ENCODE measurements at places on chromosomes 11 and 22.

DNA sequence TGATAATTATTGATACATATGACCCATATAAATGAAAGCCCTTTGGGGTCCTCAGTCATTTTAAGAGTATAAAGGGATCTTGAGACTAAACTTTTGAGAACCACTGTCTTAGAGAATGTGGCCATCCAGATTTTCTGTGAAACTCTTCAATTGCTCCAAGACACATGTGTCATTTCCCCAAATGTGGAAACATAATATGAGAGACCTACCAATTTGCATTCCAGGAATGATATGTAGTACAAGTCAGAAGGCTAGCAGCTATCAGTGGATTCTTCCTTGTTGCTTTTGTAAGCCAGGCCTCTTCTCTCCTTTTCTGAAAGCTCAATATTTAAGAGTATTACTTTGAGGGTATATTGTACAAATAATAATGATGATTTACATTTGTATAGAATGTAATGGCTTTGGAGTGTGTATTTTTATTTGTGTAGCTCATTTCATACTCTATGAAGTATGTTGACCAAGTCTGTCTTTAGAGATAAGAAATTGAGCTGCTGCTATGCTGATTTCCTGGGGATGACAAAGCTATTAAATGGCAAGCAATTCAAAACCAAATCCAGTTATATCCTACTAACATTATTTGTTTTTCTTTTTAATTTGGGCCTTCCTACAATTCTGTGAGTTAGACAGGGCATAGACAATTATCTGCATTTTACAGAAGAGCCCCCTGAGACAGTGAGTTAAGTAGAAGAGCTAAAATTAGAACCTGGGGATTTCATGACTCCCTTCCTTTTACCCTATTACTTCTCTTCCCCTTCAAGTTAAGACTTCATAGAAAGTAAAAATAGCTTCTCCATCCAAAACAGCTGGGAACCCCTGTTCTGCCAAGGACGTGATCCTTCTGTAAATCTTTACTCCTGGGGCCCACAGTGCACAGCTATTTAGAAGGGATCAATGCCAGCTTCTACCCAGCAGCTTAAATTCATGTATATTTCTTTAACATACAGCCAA is 131.9 kb downstream of the WNT11 start:
- DNase-seq, result no peak

GRCh38 chr11:83303316-83303715 is 17.1 kb upstream of the CCDC90B start:
- no peak for DNase-seq

DNA sequence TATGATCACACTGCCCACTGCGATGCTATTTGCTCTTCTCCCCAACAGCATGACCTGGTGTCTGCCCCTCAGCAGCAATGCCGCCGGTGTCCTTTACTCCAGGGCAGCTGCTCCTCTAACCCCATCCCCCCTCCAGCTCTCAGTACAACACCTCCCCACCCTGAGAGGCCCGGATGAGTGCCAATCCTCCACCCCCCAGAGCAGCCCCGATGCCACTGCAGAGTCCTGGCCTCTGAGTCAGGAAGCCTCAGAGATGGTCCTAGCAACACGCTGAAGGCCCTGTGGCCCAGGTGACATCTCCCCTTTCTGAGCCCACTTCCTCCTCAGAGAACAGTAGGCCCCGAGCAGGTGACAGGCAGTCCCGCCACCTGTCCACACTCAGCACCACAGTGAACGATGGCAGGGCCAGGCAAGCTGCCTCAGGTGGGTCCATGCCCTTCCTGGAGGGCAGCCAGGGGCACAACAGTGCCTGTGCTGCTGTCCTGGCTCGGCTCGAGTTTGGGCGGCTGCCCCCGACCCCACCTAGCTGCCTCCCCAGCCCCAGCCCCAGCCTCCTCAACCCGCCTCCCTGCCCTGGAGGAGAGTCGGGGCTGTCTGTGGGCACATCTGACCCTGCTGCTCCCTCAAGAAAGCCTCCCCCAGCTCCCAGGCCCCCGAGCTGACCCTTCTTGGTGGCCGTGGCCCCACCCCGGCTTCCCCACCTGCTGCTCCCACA is 3.9 kb upstream of the NDUFS8 start:
- DNase-seq, result no peak

DNA sequence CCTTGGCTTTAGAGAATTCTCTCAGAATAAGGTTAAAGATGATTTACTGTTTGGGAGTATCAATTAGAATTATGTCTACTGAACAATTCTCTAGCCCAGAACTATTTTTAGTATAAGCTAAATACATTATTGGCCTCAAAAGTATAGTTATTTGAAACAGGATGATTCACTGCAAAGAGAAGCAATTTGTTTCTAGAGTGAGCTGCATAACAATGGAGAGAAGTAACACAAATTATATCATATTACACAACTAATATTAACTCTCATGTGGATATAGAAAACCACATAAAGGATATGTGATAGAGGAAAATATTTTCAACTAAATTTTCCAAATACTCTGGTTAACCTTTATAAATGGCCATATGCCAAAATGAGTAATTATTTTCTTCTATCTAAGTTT is 24.9 kb downstream of the PGM2L1 start:
- no peak for DNase-seq

DNA sequence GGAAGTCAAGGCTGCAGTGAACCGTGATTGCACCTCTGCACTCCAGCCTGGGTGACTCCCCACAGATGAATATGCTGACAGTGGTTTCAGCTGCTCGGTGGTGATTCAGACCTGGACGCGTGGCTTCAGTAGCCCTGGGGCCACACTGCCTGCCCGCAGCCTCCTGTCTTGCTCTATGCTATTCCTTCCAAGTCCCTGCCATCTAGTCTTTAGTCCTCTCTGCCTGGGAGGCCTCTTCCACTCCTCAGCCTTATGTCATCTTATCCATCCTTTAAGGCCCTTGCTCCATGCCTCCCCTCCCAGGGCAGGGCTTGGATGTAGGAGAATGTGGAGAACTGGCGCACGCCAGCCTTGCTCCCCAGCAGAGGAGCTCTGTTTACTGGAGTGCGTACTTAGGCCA is 23.0 kb downstream of the YDJC start:
- no peak for DNase-seq

GRCh38 chr11:76293189-76293631 is 86.9 kb upstream of the WNT11 start:
- no peak for DNase-seq

DNA sequence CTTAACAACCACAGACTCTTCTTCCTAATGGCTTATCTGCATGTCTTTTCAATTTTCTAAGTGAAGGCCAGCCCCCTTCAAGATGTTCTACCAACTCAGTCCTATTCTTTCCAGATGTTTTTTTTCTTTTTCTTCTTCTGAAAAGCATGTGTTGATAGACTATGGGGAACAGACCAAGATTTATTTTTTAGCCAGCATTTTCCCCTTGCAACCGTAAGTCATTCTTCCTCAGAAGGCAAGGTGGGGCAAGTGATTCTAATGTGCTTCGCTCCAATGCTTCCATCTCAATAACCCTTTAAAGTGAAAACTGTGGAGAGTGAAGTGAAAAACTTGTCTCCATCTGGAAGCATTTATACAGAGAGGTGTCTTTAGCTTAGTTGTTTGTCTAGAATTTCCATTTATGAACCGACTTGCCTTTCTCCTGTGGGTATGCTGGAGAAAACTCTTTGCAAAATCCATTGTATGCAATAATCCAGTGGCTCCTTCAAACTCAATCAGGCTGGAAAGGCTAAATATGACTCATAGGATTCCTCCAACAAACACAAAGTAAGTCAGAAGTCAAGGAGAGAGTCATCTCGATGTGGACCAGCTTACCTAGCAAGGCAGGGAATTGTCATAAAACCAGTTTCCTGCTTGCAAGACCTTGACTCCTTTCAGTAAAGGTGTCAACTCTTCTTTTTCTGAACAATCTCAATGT is 83.7 kb downstream of the MAML2 start:
- DNase-seq, result no peak

DNA sequence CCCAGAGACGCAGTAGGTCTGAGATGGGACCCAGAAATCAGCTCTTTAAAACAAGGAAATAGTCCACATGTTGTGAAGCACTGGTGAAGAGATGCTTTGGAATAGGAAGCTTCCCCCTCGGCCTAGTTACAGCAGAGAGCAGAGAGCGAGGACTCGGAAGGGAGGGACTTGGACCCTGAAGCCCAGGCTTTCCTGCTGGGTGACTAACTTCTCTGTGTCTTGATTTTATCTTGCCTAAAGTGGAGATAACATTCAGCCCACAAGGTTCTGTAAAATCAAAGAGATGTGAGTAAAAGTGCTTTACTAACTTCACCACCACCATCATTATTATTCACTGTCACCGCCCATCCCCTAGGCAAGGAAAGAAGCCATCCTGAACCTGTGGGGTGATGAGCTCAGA is 58.4 kb downstream of the THAP12 start:
- DNase-seq, result no peak

- no peak for DNase-seq
These were observed 855.4 kb upstream of the CHORDC1 start for GRCh38 chr11:91078221-91078620.

GRCh38 chr11:32008880-32009551 is 81.9 kb upstream of the RCN1 start:
- no peak for DNase-seq

DNA sequence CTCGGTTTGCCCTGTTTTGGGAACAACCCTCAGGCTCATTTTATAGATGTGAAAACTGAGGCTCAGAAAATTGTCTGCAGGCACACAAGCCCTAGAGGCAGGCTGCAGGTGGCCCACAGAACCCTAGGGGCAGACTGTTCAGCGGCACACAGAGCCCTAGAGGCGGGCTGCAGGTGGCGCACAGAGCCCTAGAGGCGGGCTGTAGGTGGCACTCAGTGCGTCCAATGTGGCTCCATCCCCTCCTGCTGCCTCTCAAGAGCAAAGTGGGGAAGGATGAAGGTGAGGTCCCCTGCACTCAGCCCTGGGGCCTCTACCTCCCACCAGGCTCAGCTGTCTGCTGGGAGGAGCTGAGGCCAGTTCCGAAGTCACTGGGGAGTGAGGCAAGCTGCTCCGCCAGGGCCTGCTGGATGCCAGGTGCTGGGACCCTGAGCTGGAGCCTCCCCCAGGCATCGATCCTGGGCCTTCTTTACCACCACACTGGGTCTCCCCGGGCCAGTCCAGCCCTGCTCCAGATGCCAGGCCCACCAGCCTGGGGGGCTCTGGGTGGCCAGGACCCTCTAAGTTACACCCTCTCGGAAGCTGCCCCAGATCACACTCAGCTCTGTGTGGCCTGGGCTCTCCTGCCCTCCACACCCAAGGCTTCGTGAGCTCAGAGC is 2.3 kb downstream of the ACY3 start:
- DNase-seq, result no peak

DNA sequence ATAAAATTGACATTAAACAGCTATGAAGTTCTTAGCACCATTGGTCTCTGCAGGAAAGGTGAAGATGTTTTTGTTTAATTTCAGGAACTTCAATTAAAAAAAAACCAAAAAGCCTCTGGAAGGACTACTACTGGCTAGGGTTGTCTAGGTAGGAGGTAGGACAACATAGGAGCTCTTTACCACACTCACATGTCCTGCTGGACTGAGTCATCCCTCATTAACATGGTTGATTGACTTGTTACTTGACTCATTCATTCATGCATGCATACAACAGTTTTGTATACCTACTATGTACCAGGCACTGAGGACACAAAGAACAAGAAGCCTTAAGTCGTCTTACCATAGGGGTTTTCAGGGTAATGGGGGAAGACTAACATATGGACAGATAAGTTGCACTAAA is 216.9 kb upstream of the ARHGAP20 start:
- DNase-seq, result no peak

- DNase-seq, result no peak
These were observed 86.8 kb downstream of the SLC1A2 start for GRCh38 chr11:35332524-35332923.

DNA sequence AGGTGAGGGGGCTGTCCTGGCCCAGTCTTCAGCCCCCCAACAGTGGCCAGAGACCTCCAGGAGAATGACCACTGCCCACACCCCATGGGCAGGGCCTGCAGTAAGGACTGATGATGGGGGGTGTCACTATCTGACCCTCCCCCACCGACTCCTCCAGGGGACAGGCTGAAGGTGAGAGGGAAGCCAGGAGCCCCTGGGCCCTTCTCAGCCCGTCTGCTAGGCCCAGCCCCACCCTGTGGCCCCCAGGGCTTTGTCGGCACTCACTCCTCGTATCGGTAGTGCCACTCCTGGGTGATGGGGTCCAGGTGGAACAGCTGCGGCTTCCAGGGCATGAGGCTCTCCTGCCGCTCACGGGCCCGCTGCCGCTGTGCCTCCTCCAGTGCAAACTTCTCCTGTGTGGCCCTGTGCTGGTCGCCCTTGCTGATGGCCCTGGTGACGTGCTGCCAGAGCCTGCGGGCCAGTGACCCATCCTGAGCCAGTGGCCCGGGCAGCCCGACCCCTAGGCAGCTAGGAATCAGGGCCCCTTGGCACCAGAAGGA is 35.4 kb upstream of the CARS1 start:
- DNase-seq, result no peak

DNA sequence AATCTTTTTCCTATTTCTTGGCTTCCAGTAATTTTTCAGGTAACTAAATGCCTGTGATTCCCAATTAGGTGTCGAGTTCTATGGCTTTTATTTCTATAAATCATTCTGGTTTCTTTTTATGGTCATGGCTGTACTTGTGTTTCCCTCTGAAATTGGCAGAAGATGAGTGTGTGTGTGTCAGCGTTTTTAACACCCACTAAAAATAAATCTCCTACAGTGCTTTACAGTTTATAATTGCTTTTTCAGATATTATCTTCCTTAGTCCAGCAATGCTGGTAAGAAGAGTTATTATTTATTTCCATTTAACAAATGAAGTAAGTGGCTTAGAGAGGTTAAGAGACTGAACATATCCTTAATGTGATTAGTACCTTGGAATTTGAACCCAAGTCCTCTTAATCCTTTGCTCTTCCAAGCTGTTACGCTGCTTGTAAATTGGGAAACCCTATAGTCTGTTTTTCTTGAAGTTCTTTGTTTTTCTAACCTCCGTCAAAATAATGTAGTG is 125.2 kb downstream of the TEAD1 start:
- DNase-seq, result no peak

GRCh38 chr11:13837286-13837685 is 125.2 kb upstream of the SPON1 start:
- no peak for DNase-seq

DNA sequence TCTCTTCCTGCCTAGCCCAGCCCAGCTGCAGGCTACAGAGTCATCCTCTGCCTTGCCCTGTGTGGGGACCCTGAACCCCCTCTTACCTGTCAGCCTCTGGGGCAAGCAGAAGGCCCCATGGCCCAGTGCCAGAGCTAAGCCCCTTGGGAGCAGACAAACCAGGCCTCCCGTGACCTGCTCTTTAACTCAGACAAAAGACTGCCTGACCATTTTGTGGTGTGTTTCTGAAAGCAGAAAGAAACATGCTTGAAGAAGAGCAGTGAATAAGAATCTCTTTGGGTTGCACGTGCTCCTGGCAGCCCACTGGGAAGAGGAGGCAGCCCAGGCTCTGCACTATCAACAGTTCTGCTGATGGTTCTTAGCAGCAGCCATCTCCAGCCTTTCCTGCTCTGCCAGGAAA is 118.6 kb downstream of the GRIK4 start:
- DNase-seq, result no peak

- no peak for DNase-seq
These were observed 50.9 kb downstream of the CCDC34 start for GRCh38 chr11:27312110-27312509.

DNA sequence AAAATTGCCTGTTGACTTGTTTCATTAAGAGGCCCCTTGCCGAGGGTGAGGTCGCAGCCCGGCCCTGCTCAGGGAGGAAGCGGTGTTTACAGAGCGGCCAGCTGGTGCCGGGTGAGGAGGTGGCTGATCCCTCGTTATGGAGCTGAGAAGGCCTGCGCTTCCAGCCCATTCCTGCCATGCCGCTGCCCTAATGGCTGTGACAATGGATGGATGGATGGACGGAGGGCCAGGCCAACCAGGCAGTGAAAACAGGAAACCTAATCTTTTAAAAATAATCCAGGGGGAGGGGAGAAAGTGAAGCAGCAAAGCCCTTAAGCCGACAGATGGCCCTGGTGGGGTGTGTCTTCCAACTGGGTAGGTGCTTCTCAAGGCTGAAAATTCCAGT is 38.5 kb downstream of the BCR start:
- DNase-seq, result no peak

Data from stimulated activated CD8-positive, alpha-beta memory T cell treated with anti-CD3 and anti-CD28 coated beads, Interleukin-2, amount 100 ng/mL, for 1 hour (primary cell).